ENCODE measurements at places on chromosomes 2 and 18.

DNA sequence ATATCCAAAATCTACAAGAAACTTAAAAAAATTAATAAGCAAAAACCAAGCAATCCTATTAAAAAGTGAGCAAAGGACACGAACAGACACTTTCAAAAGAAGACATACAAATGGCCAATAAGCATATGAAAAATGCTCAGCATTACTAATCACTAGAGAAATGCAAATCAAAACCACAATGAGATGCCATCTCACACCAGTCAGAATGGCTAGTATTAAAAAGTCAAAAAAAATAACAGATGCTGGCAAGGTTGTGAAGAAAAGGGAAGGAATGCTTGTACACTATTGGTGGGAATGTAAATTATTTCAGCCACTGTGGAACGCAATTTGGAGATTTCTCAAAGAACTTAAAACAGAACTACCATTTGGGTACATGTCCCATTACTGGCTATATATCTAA is 128.8 kb upstream of the SESTD1 start:
- DNase-seq, result no peak

DNA sequence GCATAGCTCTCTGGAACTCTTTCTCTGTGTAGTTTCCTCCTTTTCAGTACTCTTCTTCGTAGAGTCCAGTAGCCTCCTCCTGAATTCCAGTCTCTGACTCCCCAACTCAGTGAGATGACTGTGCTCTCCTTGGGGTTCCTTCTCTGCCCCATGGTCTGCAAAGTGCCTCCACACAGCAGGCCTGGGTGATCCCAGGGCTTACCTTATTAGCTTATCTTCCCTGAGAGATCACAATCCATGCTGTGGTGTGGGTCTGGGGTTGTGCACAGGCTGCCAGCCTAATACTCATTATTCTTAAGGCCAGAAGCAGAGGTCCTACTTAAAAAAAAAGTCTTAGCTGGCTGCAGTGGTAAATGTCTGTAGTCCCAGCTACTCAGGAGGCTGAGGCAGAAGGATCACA is 4.6 kb upstream of the GPR39 start:
- no peak for DNase-seq

DNA sequence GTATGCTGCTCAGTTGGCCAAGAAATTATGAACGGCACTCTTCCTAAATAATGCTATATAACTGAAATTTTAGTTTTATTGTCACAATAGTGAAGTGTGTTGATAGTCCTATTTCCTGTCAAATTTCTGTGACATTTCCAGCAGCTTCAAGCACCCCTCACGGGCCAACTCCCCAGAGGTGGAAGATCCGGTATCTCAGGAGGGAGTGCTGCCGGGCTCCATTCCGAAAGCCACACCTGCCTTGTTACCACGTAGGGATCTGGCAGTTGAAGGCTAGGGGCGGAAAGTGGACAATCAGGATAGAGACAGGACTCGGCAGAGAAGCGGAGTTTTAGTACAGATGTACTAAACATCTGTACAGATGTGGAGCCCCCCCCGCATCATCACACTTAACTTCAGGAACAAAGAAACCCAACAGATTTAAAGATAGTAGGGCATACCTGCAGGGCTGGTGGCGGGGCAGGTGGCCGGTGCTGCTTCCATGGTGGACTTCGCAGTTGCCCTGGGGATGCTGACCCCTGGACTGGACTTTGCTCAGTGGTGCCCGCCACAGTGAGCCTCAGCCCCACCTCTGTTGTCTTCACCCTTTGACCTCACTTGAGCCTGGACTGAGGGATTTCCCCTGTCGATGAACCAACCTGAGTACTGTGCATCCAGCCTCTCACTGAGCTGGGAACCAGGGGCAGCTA is 22.3 kb downstream of the ASAP2 start:
- no peak for DNase-seq

GRCh38 chr2:231104115-231104713 is 20.6 kb downstream of the HTR2B start:
- DNase-seq, result no peak

GRCh38 chr2:128797092-128797491 is 478.4 kb upstream of the HS6ST1 start:
- no peak for DNase-seq

- no peak for DNase-seq
Measured at GRCh38 chr18:36179562-36180355, 7.5 kb upstream of the MOCOS start.

DNA sequence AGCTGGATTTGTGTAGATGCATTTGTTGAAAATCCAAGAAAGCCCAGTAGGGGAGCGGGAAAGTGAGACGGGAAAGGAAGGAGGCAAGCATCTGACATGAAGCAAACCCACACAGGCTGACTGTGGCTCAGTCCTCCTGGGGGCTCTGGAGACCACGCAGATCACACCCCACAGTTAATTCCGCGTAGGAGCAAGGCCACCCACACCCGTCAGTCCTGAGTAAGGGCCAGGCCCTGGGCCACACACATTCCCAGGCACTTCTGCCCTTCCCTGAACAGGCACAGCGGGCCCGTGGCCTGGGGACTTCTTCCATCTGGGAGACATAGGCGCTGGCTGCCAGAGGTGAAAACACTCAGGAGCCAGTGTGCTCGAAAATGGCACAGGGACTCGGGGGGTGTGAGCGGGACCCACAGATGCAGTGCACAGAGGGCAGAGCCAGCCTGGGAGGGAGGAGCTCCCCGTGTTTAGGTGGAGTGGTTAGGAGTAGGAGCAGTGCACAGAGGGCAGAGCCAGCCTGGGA is 19.4 kb upstream of the PRLH start:
- DNase-seq, result no peak

DNA sequence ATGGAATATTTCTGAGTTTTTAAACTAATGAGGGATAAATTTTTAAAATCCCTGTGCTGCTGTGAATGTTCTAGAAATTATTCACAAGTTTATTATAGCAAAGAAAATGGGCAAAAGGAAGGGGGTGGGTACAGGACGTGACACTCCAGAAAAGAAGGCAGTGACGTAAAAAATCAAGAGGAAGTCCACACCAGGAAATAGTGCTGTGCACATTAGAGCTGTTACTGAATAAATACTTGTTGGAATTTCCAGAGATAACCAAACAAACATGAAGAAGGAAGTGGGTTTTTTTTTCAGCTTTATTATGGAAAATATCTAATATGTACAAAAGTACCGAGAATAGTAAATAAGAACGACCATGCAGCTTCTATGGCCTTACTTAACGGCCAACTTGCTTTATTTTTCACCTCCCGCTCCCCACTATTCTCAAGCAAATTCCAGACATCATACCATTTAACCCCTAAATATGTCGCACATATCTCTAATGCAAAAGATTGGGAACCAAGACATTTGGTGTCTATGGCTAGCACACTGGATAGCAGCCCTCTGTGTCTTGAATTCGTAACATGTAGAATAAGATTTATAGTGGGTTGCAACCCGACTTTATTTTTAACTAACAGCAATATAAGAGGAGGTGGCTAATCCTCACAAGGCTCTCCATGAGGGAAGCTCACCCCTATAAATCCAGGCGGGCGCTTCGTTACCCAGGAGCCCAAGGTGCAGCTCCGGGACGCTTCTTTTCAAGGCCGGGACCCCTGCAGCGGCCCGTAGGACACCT is 580 bp upstream of the NDUFV2 start:
- no peak for DNase-seq

- DNase-seq, result no peak
Measured at GRCh38 chr2:176093145-176093897, 800 bp downstream of the HOXD13 start.

- no peak for DNase-seq
Measured at GRCh38 chr2:7191932-7192331, 274.7 kb downstream of the RNF144A start.

- no peak for DNase-seq
Measured at GRCh38 chr2:173990970-173991819, 26.0 kb upstream of the SP3 start.

GRCh38 chr2:205510345-205510744 is 172.0 kb upstream of the NRP2 start:
- DNase-seq, result no peak

DNA sequence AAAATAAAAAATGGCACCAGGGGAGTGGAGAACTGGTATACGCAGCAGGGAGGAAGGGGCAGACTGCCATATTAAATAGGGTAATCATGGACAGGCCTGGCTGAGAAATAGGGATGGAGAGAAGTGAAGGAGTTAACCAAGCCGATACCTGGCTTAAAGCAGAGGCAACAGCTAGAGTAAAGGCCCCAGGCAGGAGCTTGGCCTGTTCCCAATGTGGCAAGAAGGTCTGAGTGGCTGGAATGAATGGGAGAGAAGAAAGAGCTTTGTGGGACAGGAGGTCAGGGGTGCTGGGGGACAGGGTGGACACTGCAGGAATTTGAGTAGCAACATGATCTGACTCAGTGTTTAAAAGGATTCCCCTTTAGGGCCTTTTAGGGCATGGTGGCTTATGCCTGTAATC is 15.9 kb upstream of the AGFG1 start:
- no peak for DNase-seq

GRCh38 chr2:236998236-236998635 is 87.5 kb upstream of the COPS8 start:
- no peak for DNase-seq

GRCh38 chr2:7867867-7868266 is 814.0 kb upstream of the ID2 start:
- no peak for DNase-seq

GRCh38 chr18:62370366-62370765 is 45.3 kb downstream of the TNFRSF11A start:
- DNase-seq, result no peak

DNA sequence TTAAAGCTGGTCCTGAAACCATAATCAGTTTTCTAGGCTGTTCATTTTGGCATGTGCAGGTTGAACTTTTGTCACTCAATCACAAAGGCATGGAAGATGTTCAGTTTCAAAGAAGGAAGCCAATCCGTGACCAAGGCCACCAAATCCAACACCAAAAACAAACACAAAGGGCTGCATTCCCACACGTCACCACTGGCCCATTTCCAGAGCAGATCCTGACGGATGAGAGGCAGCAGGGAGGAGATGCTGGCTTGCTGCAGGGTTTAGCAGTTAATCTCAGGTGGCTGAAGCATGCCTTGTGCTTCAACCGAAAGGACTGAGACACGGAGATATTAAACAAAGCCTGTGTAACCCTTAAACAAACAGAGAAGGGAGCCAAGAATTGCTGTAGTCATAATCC is 191.9 kb upstream of the CTAGE1 start:
- no peak for DNase-seq

GRCh38 chr2:217142649-217143266 is 282.9 kb upstream of the TNP1 start:
- DNase-seq, result no peak

- no peak for DNase-seq
Measured at GRCh38 chr2:101850450-101850849, 141.3 kb upstream of the IL1R2 start.

GRCh38 chr2:127453392-127454171 is 35.4 kb downstream of the PROC start:
- DNase-seq, result no peak

DNA sequence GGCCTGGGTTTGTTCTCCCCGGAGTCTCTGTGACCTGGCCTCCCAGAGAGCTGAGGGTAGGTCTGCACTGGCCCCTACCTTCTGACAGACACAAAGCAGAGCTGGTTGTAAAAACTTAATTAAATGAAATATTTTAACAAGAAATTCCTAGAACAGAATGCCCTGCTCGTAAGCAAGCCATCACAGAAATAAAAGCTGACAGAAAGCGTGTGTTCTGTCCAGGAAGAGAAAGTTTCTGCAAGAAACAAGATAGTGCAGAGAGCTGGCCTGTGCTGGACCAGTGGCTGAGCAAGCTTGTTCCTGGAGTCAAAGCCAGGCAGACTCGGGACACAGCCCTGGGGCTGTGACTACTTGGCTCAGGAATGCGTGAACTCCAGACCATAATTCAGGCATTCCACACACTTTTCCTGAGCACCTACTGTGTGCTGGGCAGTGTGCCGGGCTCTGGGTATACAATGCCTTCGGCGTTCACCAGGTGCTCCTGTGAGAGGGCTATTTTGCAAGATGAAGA is 51.6 kb downstream of the APOB start:
- no peak for DNase-seq

DNA sequence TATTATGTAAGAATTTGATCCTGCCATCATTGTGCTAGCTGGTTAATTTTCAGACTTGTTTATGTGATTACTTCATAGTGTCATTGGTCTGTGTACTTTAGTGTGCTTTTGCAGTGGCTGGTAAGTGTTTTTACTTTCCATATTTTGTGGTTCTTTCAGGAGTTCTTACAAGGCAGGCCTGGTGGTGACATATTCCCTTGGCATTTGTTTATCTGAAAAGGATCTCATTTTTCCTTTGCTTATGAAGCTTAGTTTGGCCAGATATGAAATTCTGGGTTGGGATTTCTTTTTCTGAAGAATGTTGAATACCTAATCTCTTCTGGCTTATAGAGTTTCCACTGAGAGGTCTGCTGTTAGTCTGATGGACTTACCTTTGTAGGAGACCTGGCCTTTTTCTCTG is 72.8 kb upstream of the MC4R start:
- no peak for DNase-seq

DNA sequence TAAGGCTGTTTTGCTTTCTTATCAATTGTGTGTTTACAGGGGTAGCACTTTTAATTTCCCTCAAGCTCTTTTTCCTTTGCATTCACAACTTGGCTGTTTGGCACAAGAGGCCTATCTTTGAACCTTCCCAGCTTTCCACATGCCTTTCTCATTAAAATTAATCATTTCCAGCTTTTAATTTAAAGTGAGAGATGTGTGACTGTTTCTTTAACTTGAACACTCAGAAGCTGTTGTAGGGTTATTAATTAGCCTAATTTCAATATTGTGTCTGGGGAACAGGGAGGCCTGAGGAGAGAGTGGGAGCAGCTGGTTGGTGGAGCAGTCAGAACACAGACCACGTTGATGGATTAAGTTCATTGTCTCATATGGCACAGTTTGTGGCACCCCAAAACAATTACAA is 4.7 kb downstream of the ASB1 start:
- DNase-seq, result no peak

GRCh38 chr2:209331291-209331844 is 92.5 kb upstream of the MAP2 start:
- DNase-seq, result no peak

GRCh38 chr2:20961858-20962257 is 82.0 kb downstream of the APOB start:
- DNase-seq, result no peak

DNA sequence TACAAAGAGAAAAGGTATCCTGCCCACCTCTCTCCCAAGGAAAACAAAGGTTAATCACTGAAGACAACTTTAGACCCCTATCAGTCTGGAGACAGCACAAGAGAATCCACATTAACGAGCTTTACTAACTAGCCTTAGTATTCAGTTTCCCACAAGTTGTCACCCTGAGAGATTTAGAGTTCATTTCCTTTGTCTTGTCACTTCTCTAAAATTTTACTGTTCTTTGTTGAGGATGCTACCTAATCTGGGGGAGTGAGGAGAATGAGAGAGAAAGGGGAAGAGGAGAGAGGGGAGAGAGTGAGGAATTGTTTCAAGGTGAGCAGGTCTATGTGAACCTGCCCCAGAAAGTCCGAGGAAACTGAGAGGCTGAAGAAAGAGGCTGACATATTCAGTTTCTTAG is 28.4 kb downstream of the C2orf76 start:
- DNase-seq, result no peak

- no peak for DNase-seq
Measured at GRCh38 chr2:206642075-206643025, at the start of gene FAM237A. Gene FAM237A (plus strand): TSS chr2:206642487. CDS start chr2:206644237, 1,750 bp downstream.
